ENCODE measurements at places on chromosomes 5 and 9.

- DNase-seq, result peak; percentile 35
Observed at GRCh38 chr9:121876658-121877271, 216.3 kb downstream of the TTLL11 start.

- DNase-seq, result no peak
Observed at GRCh38 chr5:42400474-42400873, 22.8 kb upstream of the GHR start.

GRCh38 chr5:171270136-171270535, 38.9 kb upstream of the TLX3 start:
- no peak for DNase-seq

GRCh38 chr9:137281345-137282116, 4.0 kb downstream of the TOR4A start:
- DNase-seq, result no peak

GRCh38 chr9:136946228-136947027, 1.4 kb downstream of the C8G start:
- no peak for DNase-seq

All from RCC 7860 (cell line).